ENCODE measurements at places on chromosomes 3 and 15.

- no peak for DNase-seq
These were observed 115.1 kb upstream of the PLXNA1 start for GRCh38 chr3:126867863-126868200.

DNA sequence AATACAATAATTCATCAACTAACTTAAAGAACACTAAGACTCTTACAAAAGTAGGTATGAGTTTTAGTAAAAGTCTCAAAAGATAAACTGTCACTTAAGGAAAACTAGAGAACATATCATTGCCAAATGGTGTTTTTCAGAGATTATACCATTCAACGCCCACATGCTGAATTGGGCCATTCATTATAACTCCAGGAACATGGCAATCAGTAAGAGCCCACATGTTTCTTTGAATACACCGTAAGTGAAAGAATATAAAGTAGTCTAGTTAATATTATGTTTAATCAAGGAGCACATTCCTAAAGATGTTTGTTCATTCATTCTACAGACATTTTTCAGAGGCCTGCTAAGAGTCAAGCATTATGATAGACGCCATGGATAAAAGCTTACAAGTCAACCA, 22.9 kb downstream of the B3GNT5 start:
- no peak for DNase-seq

- DNase-seq, result no peak
These were observed 310.3 kb downstream of the PTPRG start for GRCh38 chr3:61871644-61872043.

DNA sequence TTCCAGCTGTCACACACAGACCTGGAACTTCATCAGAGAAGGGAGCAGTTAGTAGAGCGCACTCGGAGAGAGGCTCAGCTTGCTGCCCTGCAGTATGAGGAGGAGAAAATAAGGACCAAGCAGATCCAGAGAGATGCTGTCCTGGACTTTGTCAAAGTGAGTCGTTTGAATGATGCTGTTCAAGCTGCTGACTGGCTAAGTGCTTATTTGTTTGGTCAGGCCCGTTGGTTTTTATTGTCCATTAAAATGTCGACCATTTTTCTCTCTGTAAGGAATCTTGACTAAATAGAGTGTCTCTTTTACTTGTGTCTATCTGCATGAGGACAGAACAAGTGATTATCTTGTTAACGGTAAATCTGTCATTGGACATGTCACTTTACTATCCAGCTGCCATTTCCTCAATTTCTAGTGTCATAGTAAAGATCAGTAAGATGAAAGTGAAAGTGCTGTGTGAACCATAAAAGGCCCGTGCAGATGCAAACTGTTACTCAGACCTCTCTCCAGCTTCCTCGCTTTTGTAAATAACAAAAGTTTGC, 56.9 kb downstream of the LRCH3 start:
- no peak for DNase-seq

- DNase-seq, result peak; percentile 44
These were observed 42.0 kb upstream of the SACM1L start for GRCh38 chr3:45647148-45647619.

DNA sequence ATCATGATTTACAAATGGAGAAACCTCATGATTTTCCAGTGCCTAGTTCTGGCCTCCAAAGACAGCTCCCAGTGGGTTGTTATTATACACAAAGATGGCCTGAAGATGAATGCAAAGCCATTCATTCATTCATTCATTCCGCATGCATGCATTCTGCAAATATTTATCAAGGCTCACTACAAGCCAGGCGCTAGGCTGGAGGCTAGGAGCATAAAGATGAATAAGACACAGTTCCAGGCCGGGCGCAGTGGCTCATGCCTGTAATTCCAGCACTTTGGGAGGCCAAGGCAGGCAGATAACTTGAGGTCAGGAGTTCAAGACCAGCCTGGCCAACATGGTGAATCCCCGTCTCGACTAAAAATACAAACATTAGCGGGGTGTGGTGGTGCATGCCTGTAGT, 2.4 kb upstream of the PSMD2 start:
- no peak for DNase-seq

GRCh38 chr15:66043264-66043663, 174.0 kb downstream of the RAB11A start:
- DNase-seq, result no peak

- no peak for DNase-seq
These were observed 47.1 kb upstream of the CTDSPL start for GRCh38 chr3:37814547-37814946.

DNA sequence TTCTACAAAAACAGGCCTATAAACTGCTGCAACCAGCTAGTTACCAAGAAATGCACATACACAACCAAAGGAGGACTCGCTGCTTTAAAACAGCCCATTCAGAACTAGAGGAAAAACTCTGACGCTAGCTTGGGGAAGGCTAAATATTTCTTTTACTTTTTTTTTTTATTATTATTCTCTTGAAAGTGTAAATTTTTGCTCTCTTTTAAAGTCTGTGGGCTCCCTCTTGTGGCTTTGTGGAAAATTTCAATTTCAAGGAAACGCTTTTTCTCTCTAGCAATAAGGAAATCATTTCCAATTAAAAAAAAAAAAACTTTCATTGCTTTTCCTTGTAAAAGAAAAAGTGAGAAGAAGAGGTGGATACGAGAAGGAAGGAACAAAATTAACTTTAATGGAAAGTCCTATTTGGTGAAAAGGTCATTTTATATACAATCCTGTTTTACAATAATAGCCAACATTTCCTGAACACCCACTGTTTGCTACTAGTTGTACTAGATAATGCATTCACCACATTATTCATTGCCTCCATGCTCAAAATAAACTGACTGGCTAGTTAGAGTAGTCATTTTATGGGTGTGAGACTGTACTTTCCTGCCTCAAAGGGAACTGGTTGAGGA, 51.2 kb upstream of the SAMMSON start:
- DNase-seq, result peak; percentile 48
